ENCODE measurements at places on chromosomes 11 and 22.

DNA sequence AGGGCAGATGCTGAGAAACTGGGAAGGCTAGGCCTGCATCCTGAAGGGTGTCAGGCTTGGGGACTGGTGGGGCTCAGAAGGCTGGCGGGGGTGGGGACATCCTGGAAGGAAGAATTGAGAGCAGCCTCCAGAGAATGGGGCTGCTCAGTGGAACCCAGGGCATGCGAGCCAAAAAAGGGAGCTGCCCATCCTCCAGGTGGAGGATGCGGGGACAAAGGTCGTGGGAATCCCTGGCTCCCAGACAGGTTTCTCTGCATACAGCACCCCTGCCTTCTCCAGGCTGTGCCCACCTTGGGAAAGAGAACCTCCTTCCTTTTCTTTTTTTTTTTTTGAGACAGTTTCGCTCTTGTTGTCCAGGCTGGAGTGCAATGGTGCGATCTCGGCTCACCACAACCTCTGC is 40.9 kb upstream of the ARFGAP3 start:
- H3K27ac ChIP-seq, result no peak overlapping the region
- DNase-seq, result no peak

DNA sequence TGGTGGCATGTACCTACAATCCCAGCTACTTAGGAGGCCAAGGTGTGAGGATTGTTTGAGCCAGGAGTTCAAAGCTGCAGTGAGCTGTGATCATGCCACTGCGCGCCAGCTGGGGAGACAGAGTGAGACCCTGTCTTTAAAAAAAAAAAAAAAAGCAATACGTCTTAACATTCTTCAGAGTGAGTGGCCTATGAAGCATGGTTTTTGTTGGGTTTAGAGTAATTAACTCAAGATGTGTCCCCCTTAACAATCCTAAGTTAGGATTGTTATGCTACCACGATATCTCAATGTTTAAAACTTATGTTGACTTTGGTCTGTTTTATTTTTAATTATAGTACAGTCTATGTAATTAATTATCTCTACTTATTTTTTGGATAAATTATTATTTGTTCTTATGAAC is 156.1 kb downstream of the HIPK3 start:
- H3K27me3 ChIP-seq, result no peaks in the 10 kb centered on the region
- DNase-seq, result no peak
- H3K36me3 ChIP-seq, result no peaks in the 10 kb centered on the region
- H3K27ac ChIP-seq, result no peak overlapping the region
- H3K4me1 ChIP-seq, result no peaks in the 10 kb centered on the region

- H3K36me3 ChIP-seq, result no peaks in the 10 kb centered on the region
- H3K27ac ChIP-seq, result no peak overlapping the region
- H3K4me3 ChIP-seq, result no peak overlapping the region
- no peaks in the 10 kb centered on the region for H3K4me1 ChIP-seq
- no peaks in the 10 kb centered on the region for H3K27me3 ChIP-seq
These were observed 134.5 kb upstream of the NAV2 start for GRCh38 chr11:19577976-19578619.

DNA sequence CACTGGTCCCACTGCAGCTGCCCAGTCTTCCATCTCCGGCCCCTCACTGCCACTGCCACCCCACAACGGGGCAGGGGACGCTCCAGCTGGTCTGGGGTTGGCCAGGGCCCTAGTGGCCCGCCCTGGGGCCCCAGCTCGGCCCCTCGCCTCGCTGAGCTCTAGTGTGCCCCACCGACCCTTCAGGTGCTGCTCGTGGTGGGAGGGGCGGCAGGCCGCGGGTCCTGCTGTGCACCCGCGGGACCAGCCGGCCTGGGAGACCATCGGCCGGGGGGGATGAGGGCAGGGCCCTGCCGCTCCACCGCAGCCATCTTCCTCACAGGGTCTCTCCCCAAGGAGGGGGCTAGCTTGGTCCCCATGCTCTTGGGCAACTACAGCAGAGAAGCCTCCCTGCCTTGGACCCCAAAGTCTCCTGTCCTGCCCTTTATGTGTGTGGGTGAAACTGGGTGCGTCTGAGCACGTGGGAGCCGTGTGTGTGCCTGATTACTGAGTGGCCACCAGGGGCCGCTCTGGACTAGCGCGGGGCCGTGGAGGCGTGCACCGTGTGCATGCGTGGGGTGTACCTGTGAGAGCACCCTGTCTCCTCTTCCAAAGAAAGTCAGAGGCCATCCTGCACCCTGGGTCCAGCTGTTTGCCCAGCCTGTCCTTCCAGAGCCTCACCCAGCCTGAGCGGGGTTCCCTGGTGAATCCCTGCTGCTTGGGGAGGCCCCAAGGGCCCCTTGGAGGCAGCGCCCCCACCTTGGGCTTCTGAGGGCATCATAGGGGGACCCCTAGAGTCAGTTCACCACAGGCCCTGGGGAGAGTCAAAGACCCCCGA is 6.0 kb upstream of the ACR start:
- no peaks in the 10 kb centered on the region for H3K4me1 ChIP-seq
- no peaks in the 10 kb centered on the region for H3K36me3 ChIP-seq
- peak; percentile 23 for DNase-seq
- H3K27me3 ChIP-seq, result no peaks in the 10 kb centered on the region
- no peak overlapping the region for H3K27ac ChIP-seq

- no peak overlapping the region for H3K4me3 ChIP-seq
- peaks cover 5% of the 10 kb centered on the region for H3K27me3 ChIP-seq
- no peak for DNase-seq
- H3K27ac ChIP-seq, result no peak overlapping the region
- H3K36me3 ChIP-seq, result no peaks in the 10 kb centered on the region
These were observed 16.2 kb upstream of the NNMT start for GRCh38 chr11:114279792-114280546.

DNA sequence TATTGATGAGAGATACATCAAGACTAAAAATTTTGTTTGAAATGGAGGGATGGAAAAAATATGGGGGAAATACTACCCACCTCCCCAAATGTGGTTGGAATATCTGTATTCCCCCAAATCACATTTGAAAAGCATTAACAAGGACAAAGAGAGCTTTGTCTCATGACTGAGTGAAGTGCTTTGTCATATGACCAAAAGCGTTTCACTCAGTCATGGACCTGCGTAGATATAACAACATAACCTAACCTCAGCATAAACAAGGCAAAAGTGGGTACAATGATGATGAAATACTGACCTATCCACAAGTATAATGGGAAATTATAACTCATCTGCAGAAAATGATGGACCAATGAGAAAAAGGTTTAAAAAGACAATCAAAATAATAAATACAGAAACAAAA is 418.3 kb downstream of the TBC1D22A start:
- no peak overlapping the region for H3K4me3 ChIP-seq
- no peaks in the 10 kb centered on the region for H3K27me3 ChIP-seq
- no peaks in the 10 kb centered on the region for H3K36me3 ChIP-seq
- no peak overlapping the region for H3K27ac ChIP-seq

GRCh38 chr11:13924801-13925327 is 37.7 kb upstream of the SPON1 start:
- H3K4me3 ChIP-seq, result peak overlapping the region; percentile 74
- DNase-seq, result no peak
- H3K27ac ChIP-seq, result peak overlapping the region; percentile 65
